ENCODE measurements at places on chromosomes 13 and 19. TPM values are rescaled to one million over a fixed set of nuclear protein-coding genes. Genes with fewer than 3 reads are reported as not detected.
A peak's percentile ranks its signal among the peaks of the same experiment; 100 is the strongest.

- H3K27ac ChIP-seq, result no peak overlapping the region
- H3K4me1 ChIP-seq, result peaks cover 85% of the 10 kb centered on the region
Measured at GRCh38 chr13:98548230-98548629, 28.7 kb downstream of the STK24 start.

DNA sequence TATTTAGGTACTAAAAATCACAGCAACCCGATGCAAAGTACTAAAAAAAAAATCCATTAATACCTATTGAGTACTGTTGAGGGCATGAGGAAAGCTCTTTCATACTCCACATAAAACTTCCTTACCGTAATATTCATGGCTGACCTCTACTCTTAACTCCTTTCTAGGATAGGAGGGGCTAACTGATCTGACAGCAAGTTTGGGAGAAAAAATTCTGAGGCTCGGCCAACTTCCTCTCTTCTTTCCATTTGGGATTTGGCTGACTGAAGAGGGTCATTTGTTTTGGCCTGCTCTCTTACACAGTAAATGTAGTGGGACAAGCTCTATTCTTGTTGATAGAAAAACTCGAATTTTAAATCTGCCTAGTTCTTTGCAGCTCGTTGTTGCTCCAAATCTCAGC lies 9.4 kb upstream of the USPL1 start:
- H3K4me1 ChIP-seq, result peaks cover 19% of the 10 kb centered on the region
- H3K27ac ChIP-seq, result peak overlapping the region; percentile 17
- H3K36me3 ChIP-seq, result no peaks in the 10 kb centered on the region
- no peak overlapping the region for H3K4me3 ChIP-seq
- no peak for DNase-seq
- no peaks in the 10 kb centered on the region for H3K27me3 ChIP-seq

GRCh38 chr13:72163678-72164077 lies 296.7 kb upstream of the DACH1 start:
- H3K27ac ChIP-seq, result no peak overlapping the region
- H3K36me3 ChIP-seq, result no peaks in the 10 kb centered on the region
- DNase-seq, result no peak
- no peak overlapping the region for H3K4me3 ChIP-seq
- no peaks in the 10 kb centered on the region for H3K27me3 ChIP-seq

Gene FBXO17
- total RNA-seq, result not detected

Gene CEACAM3
- not detected for total RNA-seq

Gene PLEKHF1
- 31.2 TPM for total RNA-seq

DNA sequence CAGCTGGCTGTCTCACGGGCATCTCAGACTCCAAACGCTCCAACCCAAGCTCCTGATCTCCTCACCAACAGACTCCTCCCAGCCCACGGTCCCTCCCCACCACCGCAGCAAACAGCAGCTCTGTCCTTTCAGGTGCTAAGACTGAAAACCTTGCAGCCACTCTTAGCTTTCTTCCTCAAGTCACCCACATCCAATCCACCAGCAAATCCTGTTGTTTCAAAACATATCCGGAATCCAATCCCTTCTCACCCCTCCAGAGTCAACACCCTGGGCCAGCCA lies 20.8 kb downstream of the C19orf81 start:
- H3K4me1 ChIP-seq, result no peaks in the 10 kb centered on the region
- H3K36me3 ChIP-seq, result no peaks in the 10 kb centered on the region
- H3K4me3 ChIP-seq, result no peak overlapping the region
- DNase-seq, result no peak
- H3K27me3 ChIP-seq, result no peaks in the 10 kb centered on the region

Gene HIPK4
- total RNA-seq, result not detected

- DNase-seq, result no peak
- peaks cover 16% of the 10 kb centered on the region for H3K4me1 ChIP-seq
- H3K36me3 ChIP-seq, result peaks cover 83% of the 10 kb centered on the region
- H3K27me3 ChIP-seq, result no peaks in the 10 kb centered on the region
Measured at GRCh38 chr19:6417713-6418561, 6.7 kb downstream of the KHSRP start.

Gene GSX1
- not detected for total RNA-seq

GRCh38 chr13:24097667-24098066 lies 62.9 kb upstream of the SPATA13 start:
- no peak overlapping the region for H3K4me3 ChIP-seq
- peaks cover 11% of the 10 kb centered on the region for H3K4me1 ChIP-seq
- no peaks in the 10 kb centered on the region for H3K36me3 ChIP-seq
- DNase-seq, result peak; percentile 4

- no peaks in the 10 kb centered on the region for H3K27me3 ChIP-seq
- no peak for DNase-seq
- H3K27ac ChIP-seq, result no peak overlapping the region
- H3K36me3 ChIP-seq, result no peaks in the 10 kb centered on the region
- no peak overlapping the region for H3K4me3 ChIP-seq
Measured at GRCh38 chr19:43132696-43133095, 50.2 kb upstream of the PSG2 start.

Gene FLT3
- total RNA-seq, result not detected

Gene CEACAM7
- total RNA-seq, result not detected

Gene PRX
- 3.3 TPM for total RNA-seq

Gene ZNF549
- 21.8 TPM for total RNA-seq

GRCh38 chr13:92384410-92384809 lies 842.2 kb upstream of the GPC6 start:
- no peaks in the 10 kb centered on the region for H3K4me1 ChIP-seq
- no peak overlapping the region for H3K4me3 ChIP-seq
- no peak overlapping the region for H3K27ac ChIP-seq

Gene FGF14
- total RNA-seq, result 0.33 TPM

Gene KLK13
- not detected for total RNA-seq

DNA sequence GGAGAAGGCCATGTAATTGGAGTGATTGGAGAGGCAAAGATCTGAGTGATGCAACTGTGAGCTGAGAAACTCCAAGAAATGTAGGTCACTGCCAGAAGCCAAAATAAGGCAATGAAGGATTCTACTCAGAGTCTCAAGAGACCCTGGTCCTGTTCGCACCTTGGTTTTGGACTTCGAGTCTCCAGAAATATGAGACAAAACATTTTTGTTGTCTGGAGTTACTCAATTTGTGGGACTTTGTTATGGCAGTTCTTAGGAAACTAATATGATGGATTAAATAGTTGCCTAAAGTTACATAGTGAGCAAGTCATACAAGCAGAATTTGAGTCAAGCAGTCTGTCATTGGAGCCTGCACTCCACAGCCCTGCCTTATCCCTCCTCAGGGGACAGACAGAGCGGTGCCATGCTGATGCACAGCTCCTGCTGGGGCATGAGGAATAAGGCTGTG lies 104.2 kb downstream of the ITGBL1 start:
- no peak overlapping the region for H3K27ac ChIP-seq
- H3K4me3 ChIP-seq, result no peak overlapping the region
- no peaks in the 10 kb centered on the region for H3K27me3 ChIP-seq

GRCh38 chr19:19662344-19662743 lies 1.1 kb downstream of the ATP13A1 start:
- H3K27ac ChIP-seq, result peak overlapping the region; percentile 89
- H3K4me3 ChIP-seq, result peak overlapping the region; percentile 89
- H3K27me3 ChIP-seq, result no peaks in the 10 kb centered on the region
- peaks cover 29% of the 10 kb centered on the region for H3K36me3 ChIP-seq

DNA sequence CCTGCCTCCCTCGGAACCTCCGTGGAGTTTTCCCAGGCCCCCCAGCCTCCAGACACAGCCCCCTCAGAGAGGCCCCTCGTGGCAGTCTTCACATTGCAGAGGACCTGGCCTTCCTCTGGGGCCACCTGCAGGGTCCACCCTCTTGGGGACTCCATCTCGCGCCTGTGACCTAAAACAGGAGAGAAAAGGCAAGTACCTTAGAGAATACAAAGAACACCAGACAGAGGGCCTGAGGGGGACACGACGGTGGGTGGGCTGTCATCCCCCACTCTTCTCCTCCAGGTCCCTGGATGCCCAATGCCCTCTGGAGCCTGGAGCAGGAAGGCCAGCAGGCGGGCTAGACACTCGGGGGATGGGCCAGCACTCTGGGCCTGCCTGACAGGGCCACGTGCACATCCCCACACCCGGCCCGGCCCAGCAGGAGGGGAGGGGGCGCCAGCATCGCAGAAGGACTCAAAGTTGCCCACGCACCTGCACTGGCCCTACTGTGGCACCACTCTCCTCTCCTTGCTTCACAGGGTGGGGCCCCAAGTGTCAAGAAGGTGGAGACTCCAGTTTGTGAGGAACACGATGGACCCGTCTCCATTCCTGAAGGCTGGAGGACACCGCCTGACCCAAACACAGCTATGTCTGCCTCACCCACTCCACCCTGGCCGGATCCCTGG lies 4.3 kb upstream of the A1BG start:
- H3K27me3 ChIP-seq, result no peaks in the 10 kb centered on the region
- no peaks in the 10 kb centered on the region for H3K36me3 ChIP-seq
- DNase-seq, result no peak
- H3K4me3 ChIP-seq, result no peak overlapping the region
- peaks cover 27% of the 10 kb centered on the region for H3K4me1 ChIP-seq

- H3K4me1 ChIP-seq, result peaks cover 4% of the 10 kb centered on the region
- no peak for DNase-seq
- H3K27me3 ChIP-seq, result no peaks in the 10 kb centered on the region
Measured at GRCh38 chr19:2750808-2751437, 11.1 kb upstream of the SLC39A3 start.

DNA sequence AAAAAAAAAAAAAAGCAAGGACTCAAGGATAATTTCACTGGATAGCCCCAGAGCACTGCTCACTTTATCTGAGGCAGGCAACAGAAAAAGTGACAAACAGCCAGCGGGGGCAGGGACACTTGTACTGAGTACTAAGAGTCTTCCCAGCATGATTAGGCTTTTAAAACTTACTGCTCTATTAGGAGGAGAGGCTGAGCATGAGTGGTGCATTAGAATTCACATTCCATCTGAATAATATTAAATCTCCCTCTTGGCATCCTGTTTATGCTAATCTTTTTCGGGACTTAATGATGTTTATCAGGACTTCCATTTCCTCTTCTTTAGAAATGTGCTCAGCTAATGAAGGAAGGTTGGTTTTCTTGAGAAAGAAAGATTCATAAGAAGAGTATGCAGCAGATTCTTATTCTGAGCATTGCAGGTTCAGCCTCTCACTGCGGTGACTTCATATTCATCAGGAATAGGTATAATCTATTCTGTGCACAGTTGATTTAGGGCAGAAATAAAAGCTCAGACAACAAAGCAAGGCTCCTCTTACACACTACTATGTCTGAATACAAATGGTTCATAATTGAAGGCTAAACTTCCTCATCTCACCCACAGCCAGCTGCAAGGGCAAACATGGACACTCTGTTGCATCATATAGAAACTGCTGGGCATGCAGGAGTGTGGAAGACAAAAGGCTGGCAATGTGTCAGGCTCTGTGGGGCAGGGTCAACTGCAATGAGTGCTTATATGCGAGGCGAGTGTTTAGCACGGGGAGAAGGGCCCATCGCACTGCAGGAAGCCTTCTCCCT lies 107.0 kb downstream of the KL start:
- DNase-seq, result no peak
- H3K27me3 ChIP-seq, result no peaks in the 10 kb centered on the region
- no peaks in the 10 kb centered on the region for H3K36me3 ChIP-seq
- H3K4me3 ChIP-seq, result no peak overlapping the region
- no peaks in the 10 kb centered on the region for H3K4me1 ChIP-seq
- no peak overlapping the region for H3K27ac ChIP-seq

Gene C13orf46
- 13.9 TPM for total RNA-seq

DNA sequence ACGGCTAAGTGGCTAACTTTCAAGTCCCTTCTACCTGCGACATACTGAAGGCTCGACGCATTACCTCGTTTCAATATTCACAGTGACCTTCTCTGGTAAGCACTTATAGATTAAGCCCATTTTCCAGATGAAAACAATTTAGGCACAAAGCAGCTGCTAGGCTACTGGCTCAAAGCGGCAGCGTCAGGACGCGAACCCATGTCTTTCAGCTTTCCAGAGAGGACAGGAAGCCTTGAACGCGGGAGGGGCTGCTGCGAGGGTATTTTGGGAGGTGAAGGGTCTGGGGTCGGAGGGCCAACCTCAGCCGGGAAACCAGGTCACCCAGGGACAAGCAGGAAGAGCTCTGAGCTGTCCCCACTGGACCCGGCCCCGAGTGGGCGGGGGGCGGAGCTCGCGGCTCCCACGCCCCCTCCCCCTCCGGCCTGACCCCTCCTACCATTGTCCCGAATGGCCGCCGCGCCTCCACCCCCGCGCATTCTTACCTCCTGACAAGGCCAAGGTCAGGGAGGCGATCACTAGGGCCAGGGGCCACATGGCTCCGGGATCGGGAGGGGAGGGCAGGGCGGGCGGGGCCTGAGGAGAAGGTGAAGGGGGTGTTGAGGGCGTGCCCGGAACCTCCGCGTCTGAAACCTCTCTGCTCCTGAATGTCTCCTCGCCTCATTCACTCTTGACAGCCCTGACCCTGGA lies at the start of gene KLK13:
Gene KLK13 (minus strand): TSS at position 559 of the 687 bp plus-strand sequence. CDS start 25 bp downstream, at position 534.
- no peak within 1 kb of the TSS for H3K27ac ChIP-seq
- peaks cover 3% of the 10 kb centered on the region for H3K4me1 ChIP-seq
- no peaks in the 10 kb centered on the region for H3K36me3 ChIP-seq

Gene PSG3
- total RNA-seq, result not detected

GRCh38 chr19:19821366-19821951 lies at the start of gene ZNF506:
ZNF506 (minus strand) TSS chr19:19821750; CDS start chr19:19821603, 147 bp downstream.
- no peaks in the 10 kb centered on the region for H3K27me3 ChIP-seq
- H3K27ac ChIP-seq, result peak within 1 kb of the TSS; percentile 97
- peaks cover 41% of the 10 kb centered on the region for H3K4me1 ChIP-seq
- DNase-seq, result peak; percentile 97
